ENCODE measurements at places on chromosomes 2 and 18. TPM values are rescaled to one million over a fixed set of nuclear protein-coding genes. Genes with fewer than 3 reads are reported as not detected.

MTIF2 gene
- total RNA-seq = 18.7 TPM

ARHGEF33 gene
- total RNA-seq = not detected

ITGB6 gene
- not detected for total RNA-seq

ITSN2 gene
- total RNA-seq = 95.5 TPM

UGT1A8 gene
- total RNA-seq = not detected

HOXD13 gene
- not detected for total RNA-seq

RAB17 gene
- total RNA-seq = not detected

DCC gene
- total RNA-seq = not detected

DNA sequence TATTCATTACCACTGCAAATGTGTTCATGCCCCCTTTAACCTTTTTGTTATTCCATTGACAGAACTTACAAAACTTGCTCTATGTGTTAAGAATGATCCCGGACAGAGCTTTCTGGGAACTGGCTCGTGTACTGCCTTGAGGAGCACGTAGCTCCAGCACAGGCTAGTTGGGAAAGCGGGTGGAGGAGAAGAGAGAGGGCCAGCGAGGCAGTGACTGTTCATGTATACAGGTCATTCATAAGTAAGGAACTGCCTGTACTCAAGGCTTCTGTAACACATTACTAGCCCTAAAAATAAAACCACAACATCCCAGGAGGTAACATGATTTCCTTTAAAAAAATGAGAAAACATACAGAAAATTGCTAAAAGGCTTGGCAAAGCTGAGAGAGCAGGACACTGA is 109.0 kb downstream of the STK39 start:
- DNase-seq = no peak
- H3K4me3 ChIP-seq = no peak overlapping the region
- H3K36me3 ChIP-seq = peaks cover 13% of the 10 kb centered on the region
- peak overlapping the region; percentile 66 for H3K27ac ChIP-seq

DNA sequence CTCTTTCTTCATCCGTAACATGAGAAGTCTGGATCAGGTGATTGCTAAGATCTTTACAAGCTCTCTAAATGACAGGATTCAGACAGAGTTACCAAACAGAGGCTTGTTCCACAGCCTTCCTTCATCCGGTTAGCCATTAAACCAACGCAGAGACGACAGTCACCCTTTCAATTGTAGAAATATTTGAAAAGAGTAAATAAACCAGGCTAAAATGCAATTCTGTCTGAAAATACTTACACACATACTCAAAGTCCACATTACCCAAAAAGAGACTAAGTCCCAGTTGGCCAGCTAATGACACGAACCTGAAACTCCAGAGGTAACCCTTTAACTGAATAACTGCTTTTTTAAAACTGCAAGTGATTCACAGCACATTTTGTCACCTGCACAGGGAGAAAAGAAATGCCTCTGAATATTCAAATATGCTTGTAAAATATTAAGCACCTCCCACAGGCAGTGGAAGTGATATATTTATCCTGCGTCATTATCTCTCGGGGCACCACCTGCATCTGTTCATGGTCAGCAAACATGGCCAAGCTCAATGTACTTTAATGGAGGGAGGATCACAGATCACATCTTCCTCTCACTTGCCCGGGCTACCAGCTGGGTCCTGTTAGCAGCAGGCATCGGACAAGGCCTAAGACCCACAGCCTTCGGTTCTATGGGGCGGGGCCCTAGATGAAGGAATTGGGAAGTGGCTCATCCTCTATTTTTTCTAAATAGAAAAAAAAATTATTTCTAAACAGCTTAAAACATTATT is 38.8 kb upstream of the DNER start:
- H3K27ac ChIP-seq = no peak overlapping the region
- no peak for DNase-seq
- no peaks in the 10 kb centered on the region for H3K27me3 ChIP-seq
- no peaks in the 10 kb centered on the region for H3K36me3 ChIP-seq
- no peak overlapping the region for H3K4me3 ChIP-seq

DNA sequence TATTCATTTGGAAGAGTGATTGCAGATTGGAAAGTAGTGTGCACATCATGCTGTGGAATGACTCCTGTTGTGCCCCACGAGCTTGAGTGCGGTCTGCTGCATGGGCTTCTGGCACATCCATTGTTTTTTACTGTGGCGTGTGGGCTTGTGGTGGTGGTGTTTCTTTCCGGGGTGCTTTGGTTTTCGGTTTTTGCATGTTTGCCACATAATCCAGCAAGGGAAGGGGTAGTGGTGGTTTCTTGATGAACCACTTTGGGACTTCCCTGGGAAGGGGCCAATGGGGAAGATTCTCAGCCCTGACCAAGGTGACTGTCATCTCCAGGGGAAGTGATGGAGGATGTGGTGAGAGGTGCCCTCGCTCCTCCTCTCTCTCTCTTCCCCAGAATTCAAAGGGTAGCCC is 57.0 kb downstream of the COA5 start:
- peaks cover 51% of the 10 kb centered on the region for H3K4me1 ChIP-seq
- peak overlapping the region; percentile 93 for H3K27ac ChIP-seq
- no peaks in the 10 kb centered on the region for H3K27me3 ChIP-seq
- no peak for DNase-seq

- H3K27ac ChIP-seq = no peak overlapping the region
- no peaks in the 10 kb centered on the region for H3K4me1 ChIP-seq
- H3K36me3 ChIP-seq = no peaks in the 10 kb centered on the region
- H3K4me3 ChIP-seq = no peak overlapping the region
Measured at GRCh38 chr2:190105554-190105953, 43.0 kb upstream of the MSTN start.

DNA sequence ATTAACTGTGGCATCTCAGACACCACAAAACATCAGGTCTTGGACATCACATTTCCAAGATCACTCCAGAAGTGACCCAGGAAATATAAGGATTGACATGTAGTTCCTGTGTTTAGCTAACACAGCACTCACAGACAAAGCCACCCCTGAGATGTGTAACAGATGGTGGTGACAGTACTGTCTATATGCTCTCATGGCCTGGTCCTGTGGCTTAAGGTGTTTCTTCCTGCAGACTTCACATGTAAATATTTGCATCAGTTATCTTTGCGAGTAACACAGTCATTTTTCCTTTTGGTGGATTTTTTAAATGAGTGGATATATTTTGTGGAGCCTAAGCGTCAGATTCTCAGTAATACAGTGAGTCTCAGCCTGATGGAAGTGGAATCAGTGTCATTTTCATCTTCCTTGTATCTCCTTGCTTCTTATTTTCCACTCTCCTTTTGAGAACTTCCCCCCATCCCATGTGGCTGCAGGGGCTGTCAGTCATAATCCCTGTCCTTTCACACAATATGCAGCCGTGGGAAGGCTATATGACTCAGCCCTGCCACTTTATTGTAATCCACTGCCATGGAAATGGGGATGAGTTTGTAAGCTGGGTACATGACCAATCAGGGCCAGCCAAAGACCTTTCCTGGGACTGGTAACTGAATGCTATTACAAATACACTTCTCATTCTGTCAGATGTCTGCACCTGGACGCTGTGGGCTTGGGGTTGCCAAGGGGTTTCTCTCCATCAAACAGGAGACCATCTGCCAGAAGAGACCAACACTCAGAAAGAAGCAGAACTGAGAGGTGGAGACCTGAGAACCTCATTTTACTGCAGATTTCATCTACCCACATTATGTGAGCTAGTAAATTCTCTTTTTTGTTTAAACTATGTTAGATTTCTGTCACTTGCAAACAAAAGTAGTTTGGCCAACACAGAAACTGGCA is 74.3 kb downstream of the ICOS start:
- H3K36me3 ChIP-seq = peaks cover 2% of the 10 kb centered on the region
- no peak overlapping the region for H3K4me3 ChIP-seq
- no peak for DNase-seq

- H3K4me3 ChIP-seq = no peak overlapping the region
- peaks cover 4% of the 10 kb centered on the region for H3K36me3 ChIP-seq
- DNase-seq = no peak
- H3K27ac ChIP-seq = no peak overlapping the region
- H3K27me3 ChIP-seq = no peaks in the 10 kb centered on the region
- peaks cover 22% of the 10 kb centered on the region for H3K4me1 ChIP-seq
Measured at GRCh38 chr18:63109022-63109421, 210.5 kb downstream of the BCL2 start.

- peaks cover 16% of the 10 kb centered on the region for H3K27me3 ChIP-seq
- H3K27ac ChIP-seq = no peak overlapping the region
- no peak for DNase-seq
- peaks cover 6% of the 10 kb centered on the region for H3K4me1 ChIP-seq
Measured at GRCh38 chr18:3481696-3482210, 31.8 kb downstream of the TGIF1 start.

GRCh38 chr2:85577386-85578242 is at the start of gene VAMP8:
TSS of gene VAMP8 (plus strand) at chr2:85577586. CDS start at chr2:85577647, 61 bp downstream.
- DNase-seq = no peak
- H3K27me3 ChIP-seq = no peaks in the 10 kb centered on the region
- H3K27ac ChIP-seq = peak within 1 kb of the TSS; percentile 97
- peaks cover 23% of the 10 kb centered on the region for H3K4me1 ChIP-seq
- peak within 1 kb of the TSS; percentile 94 for H3K4me3 ChIP-seq

DNA sequence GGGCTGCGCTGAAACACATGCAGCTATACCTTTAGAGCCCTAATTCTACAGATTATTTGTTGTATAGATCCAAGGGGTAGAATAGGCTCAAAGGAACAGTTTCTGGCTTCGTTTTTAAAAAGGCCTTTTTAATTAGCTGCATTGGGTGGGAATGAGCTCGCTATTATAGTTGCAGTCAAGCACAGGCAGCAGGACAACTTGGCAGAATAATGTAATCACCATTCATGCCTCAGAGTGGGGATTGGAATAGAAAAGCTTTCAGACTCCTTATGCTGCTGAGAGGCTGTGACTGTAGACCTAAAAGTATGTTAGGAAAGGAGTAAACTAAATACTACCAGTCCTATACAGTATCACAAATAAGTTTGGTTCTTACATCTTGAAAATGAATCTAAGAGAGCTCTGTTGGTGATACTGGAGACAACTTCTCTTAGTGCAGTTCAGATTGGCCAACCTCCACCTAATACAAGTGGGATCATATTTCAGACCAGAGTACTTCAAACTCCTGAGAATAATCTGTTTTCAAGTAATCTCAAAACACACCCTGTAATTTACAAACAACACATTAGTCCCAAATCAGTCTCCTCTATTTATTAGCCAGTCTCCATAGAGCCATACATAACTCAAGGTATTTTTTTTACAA is 121.4 kb downstream of the ANTXR1 start:
- no peak overlapping the region for H3K27ac ChIP-seq
- no peak for DNase-seq
- H3K36me3 ChIP-seq = no peaks in the 10 kb centered on the region

DNA sequence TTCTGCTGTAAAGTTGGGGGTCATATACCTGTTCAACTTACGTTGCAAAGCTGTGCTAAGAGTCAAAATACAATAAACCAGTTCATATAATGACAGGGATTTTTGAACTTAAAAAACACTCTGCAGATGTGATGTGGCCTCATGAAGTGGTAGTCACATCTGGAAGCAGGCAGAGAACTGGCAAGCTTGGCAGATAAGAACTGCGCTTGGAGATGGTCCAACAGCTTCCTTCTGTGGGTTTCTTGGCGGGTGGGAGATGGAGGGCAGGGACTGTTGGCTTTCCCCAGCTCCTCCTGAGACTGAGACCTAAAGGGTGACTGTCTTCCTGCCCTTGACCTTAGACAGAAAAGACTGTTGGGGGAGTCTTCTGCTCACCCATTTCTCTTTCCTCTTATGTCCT is 140.4 kb downstream of the CTIF start:
- no peak overlapping the region for H3K27ac ChIP-seq
- no peaks in the 10 kb centered on the region for H3K36me3 ChIP-seq
- H3K27me3 ChIP-seq = no peaks in the 10 kb centered on the region

DNA sequence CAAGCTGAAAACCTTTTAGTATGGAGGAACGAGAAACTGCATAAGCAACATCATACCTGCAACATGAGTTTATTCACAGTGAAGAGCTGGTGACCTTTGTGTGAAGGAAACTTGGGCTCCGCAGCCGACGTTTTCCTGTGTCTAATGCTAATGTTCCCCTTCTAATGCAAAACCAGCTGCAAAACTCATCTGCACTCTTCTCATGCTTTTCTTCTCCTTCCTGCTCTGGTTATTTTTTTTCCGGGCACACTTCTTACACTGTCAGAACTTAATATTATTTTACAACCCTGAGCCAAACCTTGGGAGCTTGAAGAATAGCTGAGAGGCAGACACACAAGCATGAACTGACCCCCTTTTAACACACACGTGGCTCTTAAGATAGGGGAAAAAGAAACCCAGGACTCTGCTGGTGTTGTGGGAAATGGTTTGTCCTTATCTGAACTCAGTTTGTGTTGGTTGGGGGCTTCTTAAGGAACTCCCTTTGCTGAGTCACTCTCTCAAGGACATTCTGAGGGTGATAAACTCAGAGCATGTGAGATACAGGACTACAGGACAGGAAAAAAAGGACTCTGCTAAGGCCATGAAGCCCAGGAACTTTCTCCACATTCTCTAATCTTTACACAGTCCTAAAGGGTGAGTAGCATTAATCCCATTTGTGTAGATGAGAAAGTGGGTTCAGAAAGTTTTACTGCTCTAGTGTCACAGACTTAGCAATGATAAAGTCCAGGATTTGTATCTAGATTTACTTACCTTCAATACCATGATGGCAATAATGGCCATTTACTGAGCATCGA is 439.3 kb upstream of the TRIB2 start:
- H3K27ac ChIP-seq = no peak overlapping the region
- H3K36me3 ChIP-seq = peaks cover 10% of the 10 kb centered on the region
- no peak overlapping the region for H3K4me3 ChIP-seq
- H3K27me3 ChIP-seq = no peaks in the 10 kb centered on the region

GRCh38 chr2:10546975-10547391 is 98.9 kb upstream of the ODC1 start:
- H3K36me3 ChIP-seq = peaks cover 2% of the 10 kb centered on the region
- no peak overlapping the region for H3K27ac ChIP-seq
- peaks cover 45% of the 10 kb centered on the region for H3K27me3 ChIP-seq
- H3K4me1 ChIP-seq = peaks cover 6% of the 10 kb centered on the region
- no peak overlapping the region for H3K4me3 ChIP-seq

DNA sequence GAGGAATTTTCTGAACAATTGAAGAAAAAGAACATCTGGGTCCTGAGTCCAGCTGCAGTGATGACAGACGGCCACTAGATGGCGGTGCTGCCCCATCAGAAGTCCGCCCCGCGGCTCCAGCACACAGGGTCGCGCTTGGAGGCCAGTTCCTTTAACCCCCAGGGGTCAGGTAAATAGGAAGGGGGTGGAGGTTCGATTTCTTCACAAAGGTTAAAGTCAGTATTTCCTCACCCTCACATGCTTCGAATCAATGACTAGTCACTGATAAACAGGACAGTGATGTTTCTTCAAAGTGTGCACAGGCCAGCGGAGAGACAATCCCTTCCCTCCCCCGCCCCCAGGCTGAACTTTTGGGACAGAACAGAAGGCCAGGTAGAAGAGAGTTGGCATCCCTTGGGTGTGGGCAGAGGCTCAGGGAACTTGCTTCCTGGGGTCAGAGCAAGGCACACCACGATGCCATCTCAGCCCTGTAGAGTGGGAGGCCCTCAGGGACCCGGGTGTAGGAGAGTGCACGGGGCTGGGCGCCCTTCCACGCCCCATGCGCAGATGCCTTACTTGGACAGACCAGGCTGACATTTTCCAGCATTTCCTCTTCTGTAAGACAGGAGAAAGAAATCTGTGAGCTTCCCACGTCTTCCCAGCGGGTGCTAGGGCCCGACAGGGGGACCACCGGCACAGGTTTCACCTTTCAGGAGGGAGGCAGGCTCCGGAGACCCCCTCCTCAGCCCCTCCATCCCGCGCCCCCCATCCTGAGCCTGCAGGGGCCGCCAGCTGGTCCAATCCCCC is 722 bp downstream of the APOB start:
- peak; percentile 43 for DNase-seq
- peaks cover 7% of the 10 kb centered on the region for H3K4me1 ChIP-seq
- H3K4me3 ChIP-seq = peak overlapping the region; percentile 78
